ENCODE measurements at places on chromosomes 1 and 21. TPM values are rescaled to one million over a fixed set of nuclear protein-coding genes. Genes with fewer than 3 reads are reported as not detected.

- no peak for DNase-seq
Observed at GRCh38 chr1:52970149-52970548, 43.1 kb downstream of the SCP2 start.

DNA sequence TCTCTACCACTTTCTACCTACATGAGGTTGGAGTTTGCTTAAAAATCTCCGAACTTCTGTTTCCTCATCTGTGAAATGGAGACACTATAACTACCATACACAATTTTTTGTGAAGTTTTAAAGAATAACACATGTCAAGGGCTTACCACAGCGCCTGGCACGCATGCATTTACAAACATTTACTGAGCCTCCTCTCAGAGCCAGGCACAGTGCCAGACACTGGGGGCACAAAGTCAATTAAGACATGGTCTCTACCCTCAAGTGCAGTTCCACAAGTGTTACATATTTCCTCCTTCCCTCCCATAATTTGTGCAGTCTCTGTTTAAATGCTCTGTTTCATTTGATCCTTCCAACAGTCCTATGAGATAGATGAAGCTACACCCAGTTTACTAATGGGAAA, 356.4 kb upstream of the ESRRG start:
- DNase-seq: no peak

The RHD gene
- total RNA-seq: 2.3 TPM

- no peak for DNase-seq
Observed at GRCh38 chr21:41437729-41438128, 11.7 kb downstream of the MX1 start.

DNA sequence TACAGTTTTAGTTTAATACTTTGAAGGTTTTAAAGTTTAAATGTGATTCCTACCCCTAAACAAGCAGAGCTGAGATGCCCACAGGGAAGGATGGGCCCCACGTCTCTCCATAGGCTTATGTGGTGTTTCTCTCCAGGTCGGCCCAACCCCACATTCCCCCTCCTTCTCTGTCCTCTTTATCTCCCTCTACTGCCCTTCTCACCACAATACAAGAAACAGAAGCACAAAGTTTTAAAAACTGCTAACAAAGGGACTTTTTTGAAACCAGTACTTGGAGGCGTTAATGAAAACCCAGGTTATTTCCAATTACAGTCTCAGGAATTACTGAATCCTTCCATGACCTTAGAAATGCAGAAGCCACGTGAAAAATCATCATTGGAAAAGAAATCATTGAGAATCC, 324.0 kb downstream of the NTNG1 start:
- no peak for DNase-seq

- DNase-seq: no peak
Observed at GRCh38 chr1:246162560-246162959, 344.5 kb downstream of the SMYD3 start.

GRCh38 chr1:16644193-16644481, 22.6 kb downstream of the RNU1-3 start:
- DNase-seq: no peak

GRCh38 chr21:41581592-41582228, 73.8 kb upstream of the TMPRSS2 start:
- no peak for DNase-seq

- no peak for DNase-seq
Observed at GRCh38 chr1:91674107-91674506, 173.5 kb downstream of the CDC7 start.

- DNase-seq: no peak
Observed at GRCh38 chr1:219686171-219686570, 73.3 kb upstream of the ZC3H11B start.

The OR2T11 gene
- not detected for total RNA-seq

GRCh38 chr1:88890791-88891317, 513 bp downstream of the GTF2B start:
- peak; percentile 38 for DNase-seq

The GNAT2 gene
- total RNA-seq: not detected

DNA sequence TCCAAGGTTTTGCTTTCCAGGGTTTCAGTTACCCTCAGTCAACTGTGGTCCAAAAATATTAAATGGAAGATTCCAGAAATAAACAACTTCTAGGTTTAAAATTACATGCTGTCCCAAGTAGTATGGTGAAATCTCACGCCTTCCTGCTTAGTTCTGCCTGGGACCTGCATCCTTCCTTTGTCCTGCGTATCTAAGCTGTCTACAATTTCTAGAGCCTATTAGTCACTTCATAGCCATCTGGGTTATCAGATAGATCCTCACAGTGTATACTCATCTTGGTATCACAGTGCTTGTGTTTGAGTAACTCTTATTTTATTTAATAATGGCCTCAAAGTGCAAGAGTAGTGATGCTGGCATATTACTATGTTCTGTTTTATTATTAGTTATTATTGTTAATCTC, 157.7 kb downstream of the ROR1 start:
- DNase-seq: no peak

GRCh38 chr1:219847215-219847855, 81.0 kb downstream of the SLC30A10 start:
- no peak for DNase-seq

The SPRR1B gene
- total RNA-seq: 22.3 TPM

- peak; percentile 95 for DNase-seq
Observed at GRCh38 chr1:154970631-154971340, at the start of gene SHC1. SHC1 (minus strand) TSS chr1:154970747; CDS start chr1:154970526, 221 bp downstream.

Data from skin of body (tissue), 3 donors.